Effector CD4-positive, alpha-beta T cell (primary cell): ENCODE measurements at places on chromosomes 3 and 15.
A peak's percentile ranks its signal among the peaks of the same experiment; 100 is the strongest.

- no peak for DNase-seq
These were observed 280.4 kb downstream of the RAP2B start for GRCh38 chr3:153442386-153442785.

- DNase-seq: no peak
These were observed 11.4 kb upstream of the RAB11A start for GRCh38 chr15:65857718-65858402.

DNA sequence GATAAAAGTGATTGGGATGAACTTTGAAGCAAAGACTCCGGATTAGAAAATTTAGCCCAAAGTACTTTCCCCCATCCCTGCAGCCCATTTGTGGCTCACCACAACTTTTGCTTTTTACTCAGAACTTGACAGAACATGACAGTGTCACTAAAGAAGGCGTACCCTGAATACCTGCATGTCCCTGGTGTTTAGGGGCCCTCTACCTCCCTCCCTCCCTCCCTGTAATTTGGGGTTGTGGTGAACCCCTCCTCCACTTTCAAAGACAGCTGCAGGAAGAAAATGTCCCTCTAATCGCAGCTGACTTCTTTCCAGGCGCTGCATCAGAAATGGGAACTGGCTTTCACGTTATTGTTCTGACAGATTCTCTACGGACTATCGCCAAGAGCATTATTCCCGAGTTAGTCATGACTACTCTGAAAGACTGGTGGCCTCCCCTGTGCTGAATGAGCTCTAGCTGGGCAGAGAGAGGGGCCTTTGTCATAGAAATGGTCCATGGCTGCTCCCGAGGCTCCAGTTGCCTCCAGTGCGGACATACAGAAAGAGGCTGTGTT lies 93.2 kb upstream of the ARHGEF3 start:
- no peak for DNase-seq

GRCh38 chr3:127691974-127692373 lies 19.2 kb downstream of the ABTB1 start:
- DNase-seq: no peak

DNA sequence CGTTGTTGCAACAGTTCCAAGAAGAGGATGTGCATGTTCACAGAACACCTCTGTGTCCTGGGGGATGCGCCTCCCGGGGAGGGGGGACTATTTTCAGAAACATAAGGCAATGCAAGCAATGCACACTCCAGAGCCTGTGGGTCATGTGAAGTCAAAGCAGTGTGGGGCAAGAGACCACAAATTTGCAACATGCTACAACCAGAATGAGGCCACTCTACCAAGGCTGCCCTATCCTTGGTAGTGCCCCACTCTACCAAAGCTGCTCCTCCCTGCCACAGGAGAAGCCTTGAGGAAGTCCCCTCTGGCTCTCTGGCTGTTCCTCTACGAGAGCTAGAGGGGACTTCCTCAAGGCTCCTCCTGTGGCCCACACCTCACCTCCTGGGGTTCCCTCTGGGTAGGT lies 8.4 kb upstream of the NR2C2 start:
- DNase-seq: no peak

DNA sequence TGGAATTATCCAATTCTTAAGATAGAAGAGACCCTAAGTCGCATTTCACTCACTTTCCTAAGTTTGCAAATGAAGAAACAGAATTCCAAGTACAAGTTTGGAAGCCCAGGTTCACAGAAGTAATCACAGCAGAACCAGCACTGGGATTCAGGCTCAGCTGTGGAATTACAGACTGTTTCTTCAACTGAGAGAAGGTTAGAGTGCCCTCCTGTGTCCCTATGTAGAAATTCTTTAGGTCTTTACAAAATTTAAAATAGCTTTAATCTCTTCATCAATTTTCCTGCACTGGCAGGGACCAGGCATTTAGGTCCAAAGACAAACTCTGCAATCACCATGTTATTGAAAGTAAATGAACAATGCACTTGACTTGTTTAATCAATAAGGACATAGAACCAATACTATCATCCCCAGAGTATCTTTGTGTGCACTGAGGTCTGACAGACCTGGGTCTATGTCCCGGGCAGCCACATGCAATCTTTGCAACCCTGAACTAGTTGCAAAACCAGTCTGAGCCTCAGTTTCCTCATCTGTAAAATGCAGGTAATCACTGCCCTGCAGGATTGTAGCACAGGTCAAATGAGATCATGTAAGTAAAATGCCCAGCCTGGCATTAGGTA lies 96.3 kb upstream of the ZBED2 start:
- DNase-seq: no peak

DNA sequence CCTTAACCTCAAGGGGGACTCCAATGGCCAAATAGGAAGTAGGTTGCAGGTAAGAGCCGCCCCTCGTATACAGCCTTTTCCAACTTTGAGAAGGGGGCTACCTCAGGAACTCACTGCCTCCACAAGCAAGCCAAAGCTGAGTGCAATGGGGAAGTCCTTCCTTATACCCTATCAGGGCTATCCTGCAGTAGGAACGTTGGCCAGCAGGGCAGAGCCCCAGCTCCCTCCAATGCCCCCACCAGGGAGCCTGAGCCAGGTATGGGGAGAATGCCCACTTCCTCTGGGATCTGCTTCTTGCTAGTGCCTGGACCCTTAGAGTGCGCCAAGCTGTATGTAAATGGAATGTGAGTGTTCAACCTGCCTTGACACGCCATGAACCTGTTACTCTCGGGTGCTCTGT lies 16.3 kb downstream of the CACNA2D2 start:
- no peak for DNase-seq

DNA sequence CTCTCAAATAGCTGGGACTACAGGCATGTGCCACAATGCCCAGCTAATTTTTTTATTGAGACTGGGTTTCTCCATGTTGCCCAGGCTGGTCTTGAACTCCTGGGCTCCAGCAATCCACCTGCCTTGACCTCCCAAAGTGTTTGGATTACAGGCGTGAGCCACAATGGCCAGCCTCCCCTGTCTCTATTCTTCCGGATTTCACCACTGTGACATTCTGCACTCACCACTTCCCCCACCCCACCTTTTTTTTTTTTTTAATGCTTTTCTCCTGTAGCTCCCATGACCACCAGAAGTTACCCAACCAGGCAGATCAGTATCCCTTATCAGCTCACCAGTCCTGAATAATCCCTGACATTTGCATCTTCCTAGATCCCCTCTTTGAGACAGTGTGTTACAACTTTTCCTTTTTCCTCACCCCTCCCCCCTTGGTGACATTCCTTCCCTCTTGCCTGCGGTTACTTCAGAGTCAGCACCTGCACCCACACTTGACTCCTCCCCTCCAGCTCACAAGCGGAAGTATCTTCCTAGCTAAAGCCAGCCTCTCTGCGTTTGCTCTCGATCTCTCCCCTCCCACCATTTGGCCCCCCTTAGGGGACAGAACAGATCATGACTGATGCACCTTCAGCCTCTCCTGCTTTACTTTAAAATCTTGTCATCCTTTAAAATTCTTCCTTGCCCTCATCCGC lies 13.5 kb upstream of the ZNF592 start:
- peak; percentile 59 for DNase-seq

- no peak for DNase-seq
These were observed 32.1 kb upstream of the B3GALNT1 start for GRCh38 chr3:161137260-161137659.

DNA sequence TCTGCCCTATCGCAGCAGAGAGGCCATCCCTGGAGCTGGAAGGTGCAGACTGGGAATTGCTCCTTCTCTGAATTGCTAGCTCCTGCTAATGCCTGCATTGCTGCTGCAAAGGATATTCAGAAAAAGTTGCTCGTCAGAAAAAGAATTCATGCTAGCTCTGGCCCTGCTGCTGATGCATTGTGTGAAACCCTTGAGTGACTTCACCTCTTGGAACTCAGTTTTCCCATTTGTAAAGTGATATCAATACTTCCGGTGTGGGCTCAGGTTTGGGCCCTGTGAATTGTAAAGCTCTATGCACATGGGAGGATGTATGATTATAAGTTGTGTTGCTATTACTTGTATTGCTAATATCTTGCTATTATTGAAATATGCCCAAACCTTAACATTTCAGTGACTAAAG lies 11.4 kb downstream of the SQOR start:
- DNase-seq: no peak

DNA sequence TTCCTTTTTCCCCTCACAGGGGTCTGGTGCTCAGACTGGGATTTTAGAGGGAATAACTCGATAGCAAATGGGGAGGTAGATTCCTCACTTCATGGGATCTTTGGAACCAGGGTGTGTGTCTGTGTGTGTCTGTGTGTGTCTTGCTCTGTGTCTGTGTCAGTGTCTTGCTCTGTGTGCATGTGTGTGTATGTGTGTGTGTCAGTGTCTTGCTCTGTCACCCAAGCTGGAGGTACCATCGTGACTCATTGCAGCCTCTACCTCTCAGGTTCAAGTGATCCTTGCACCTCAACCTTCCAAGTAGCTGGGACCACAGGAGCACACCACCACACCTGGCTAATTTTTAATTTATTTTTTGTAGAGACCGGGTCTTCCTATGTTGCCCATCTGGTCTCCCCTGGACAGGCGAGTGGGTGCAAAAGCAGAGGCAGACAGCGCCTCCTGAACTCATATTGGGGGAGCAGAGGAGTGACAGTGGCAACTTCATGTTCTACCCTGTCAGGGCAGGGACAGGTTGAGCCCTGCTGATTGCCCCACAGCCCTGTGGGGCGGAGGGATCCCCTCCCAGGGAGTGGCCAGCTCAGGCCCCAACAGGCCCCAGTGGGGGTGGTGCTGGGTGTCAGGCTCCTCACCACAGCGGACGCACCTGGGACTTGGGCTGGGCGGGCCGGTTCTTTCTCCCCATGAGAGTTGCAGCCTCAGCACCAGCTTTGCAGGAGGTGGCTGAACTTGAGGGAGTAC lies 10.4 kb upstream of the SEMA4B start:
- DNase-seq: no peak

DNA sequence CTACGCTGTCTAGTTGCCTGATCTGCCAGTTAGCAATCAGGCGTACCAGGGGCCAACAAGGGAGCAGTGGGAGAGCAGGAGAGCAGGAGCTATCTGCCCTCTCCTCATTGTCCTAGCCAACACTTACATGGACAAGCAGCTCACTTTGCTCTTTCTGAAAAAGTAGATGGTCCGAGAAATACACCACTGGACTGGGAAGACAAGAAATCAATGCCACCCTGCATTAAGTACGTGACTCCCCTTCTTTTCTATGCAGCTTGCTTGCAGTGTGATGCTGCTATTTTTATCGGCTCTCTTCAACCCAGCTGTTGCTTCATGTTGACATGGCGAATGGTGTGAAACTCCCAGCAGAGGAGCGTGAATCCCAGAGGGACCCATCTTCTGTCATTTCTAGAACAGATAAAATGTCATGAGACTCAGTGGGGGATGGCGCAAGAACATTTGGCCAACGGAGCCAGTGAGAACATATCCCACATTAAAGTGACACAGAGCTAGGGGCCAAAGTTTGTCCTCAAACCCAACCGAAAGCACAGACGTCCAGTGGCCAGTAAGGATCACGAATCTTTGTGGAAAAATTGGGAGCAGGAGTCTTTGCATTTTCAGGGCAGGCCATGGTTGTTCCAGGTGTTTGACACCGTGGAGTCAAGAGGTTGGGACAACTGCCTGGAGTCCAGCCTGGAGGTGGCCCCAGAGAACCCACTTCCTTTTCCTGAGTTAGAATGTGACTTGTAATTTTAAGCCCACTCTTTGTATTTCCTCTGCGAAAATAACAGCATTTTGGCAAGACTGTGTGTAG lies 53.7 kb upstream of the MEF2A start:
- no peak for DNase-seq

DNA sequence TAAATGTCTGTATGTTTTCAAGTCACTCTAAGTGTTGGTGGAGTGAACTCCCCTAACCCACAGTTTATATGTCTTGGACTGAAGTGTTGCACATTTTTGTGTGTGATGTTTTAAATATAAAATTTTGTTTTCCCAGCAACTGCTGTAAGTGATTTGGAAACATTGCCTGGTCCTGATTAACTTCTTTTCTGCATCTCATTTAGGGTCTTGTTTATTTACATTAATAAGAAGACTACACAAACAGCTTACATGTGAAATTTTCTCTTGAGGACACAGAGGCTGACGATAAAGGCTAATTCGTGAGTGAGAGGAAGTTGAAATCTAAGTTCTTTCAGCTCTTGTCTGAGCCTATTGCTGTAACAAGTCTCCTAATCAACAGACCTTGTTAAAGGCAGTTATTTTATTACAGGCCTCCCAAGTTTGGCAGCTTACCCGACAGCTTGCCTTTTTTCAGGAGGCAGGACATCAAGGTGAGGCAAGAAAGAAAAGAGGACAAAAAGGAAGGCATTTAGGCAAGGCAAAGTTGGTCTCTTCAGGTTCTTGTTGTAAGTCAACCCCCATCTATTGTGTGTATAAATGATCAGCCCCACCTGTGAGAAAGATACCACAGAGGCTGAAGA lies 177.7 kb upstream of the NR2E3 start:
- DNase-seq: no peak

DNA sequence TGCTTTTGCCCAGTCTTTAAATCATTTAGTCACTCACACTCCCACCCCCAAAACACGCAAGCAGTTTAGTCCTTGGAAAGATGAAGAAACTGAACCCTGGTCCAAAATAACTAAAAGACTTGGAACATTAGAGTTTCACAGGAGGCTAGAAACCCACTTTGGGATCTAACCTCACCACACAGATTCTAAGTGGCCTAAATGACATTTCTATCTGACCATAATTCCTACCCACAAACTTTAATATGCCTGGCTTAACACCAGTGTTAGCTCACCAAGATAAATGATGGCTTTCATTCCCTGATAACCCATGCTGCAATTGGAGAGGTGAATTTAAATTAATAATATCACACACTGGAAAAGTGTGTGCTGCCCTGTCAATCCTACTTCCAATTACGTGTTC lies 295.3 kb upstream of the UBE2E2 start:
- DNase-seq: no peak

DNA sequence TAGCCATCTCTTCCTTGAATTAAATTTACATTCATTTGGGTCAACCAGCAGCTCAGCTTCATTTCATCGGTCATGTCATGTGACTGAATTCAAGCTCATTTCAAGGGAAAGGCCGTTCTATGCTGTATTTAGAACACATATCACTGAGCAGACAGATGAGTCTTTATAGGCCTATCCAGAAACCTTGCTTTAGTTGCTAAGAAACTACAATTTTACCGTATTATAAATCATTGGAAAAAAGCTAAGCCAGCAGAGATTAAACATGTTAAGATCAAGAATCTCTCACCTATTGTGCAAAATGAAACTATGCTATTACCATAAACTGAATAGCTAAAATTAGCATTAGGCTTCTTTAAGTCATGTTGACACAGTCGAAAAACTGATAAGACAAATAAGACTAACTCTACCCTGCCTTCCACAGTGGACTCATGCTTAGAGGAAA lies 2.2 kb downstream of the NPTN start:
- DNase-seq: no peak

GRCh38 chr3:41848753-41849574 lies 112.9 kb downstream of the ULK4 start:
- DNase-seq: no peak
